ENCODE measurements at places on chromosomes 4 and X. TPM values are rescaled to one million over a fixed set of nuclear protein-coding genes. Genes with fewer than 3 reads are reported as not detected.

The MAPK10 gene
- 4.7 TPM for total RNA-seq

The AFM gene
- total RNA-seq = not detected

The ATP2B3 gene
- not detected for total RNA-seq

The FREM3 gene
- total RNA-seq = not detected

The SPANXD gene
- total RNA-seq = not detected

The SUPT20HL2 gene
- total RNA-seq = not detected

The EXOSC9 gene
- 30.9 TPM for total RNA-seq

The MAGEA2 gene
- total RNA-seq = not detected

The XK gene
- total RNA-seq = 0.63 TPM

DNA sequence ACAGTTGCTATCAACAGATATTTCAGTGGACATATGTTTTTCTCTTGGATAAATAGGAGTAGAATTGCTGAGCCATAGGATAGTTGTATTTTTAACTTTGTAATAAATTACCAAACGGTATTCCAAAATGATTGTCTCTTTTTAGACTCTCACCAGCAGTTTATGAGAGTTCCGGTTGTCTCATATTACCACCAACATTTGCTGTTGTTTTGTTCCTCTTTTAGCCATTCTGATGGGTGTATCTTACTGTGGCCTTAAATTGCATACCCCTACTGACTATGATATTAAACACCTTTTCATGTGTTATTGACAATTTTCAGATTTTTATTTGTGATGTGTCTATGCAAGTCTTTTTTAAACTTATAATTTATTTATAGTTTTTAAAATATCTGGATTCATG, 39.7 kb downstream of the SNX25 start:
- no peak for DNase-seq

DNA sequence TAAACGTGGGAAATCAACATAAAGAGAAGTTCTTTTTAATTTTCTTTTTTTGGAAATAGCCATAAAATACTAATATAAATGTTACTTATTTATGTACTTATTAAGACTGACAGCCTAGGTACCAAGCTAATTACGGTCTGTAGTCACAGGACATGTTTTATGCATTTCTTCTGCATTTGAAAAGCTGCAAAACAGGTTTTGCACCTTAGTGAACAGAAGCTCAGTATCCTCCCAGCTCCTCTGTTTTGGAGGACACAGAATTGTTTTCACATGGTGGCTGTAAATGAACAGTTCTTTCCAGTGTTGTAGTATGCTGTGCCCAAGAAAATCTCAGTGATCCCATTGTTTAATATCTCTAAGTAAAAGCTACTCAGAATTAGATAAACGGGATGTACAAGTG, 1788.0 kb upstream of the TENM3 start:
- DNase-seq = no peak

DNA sequence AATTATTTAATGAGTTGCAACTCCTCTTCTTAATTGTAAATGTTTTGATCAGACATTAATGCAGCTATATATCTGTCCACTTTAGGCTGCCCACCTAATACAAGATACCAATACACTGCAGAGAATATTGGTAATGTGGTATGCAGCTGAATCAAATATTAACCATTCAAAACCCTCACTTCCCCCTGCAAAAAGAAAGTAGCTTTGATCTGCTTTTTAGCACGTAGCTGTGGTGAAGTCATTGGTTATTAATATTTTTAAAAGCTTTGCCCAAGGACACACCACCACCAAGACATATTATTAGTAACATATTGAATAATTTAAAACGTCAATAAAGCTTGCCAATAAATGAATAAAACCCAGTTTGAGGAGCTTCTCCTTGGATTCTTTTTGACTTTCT, 28.6 kb upstream of the CYP2U1 start:
- DNase-seq = no peak

DNA sequence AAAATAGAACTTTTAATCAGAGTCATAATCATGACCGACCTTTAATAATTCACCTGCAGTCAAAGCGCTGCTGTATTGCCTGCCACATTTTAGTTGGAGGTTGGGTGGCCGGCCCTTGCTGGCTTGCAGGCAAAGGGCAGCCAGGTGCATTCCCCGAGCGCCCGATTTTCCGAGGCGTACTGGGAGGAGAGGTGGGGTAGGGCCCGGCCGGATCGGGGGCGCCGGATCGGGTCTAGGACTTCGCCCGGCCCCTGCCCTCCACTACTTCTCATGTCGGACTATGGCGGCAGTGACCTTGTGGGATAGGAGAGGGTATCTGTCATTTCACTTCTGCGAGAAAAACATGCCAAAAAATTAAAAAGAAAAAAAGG, 2.5 kb upstream of the RS1 start:
- DNase-seq = no peak

- DNase-seq = no peak
Measured at GRCh38 chr4:150322646-150323045, 244.4 kb downstream of the DCLK2 start.

DNA sequence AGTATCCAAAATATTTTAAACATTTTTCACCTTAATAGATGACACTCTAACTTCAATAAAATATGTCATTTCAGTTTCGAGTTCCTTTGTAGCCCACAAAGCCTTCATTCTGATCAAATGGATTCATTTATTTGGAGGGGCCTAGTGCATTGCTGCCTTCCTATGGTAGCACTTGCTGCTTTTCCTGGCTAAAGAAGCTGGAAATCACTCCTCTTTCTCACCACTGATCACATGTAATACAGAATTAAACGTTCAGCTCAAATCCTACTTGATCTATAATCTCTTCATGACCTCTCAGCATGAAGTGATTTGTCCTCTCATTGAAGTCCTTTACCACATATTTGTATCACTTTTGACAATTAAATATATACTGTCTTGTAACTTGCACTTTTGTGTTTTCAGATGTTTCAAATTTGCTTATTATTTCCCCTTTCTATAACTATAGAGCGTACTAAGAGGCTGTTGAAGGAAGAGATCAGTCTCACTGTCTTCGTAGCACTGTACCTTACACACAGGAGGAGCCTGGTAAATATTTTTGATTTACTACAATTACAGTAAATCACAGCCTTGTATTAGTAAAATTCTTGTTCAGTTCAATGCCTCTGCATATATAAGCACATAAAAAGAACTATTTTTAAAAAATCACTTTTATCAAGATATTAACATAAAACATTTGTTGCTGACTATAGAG, 555 bp downstream of the CFI start:
- no peak for DNase-seq

DNA sequence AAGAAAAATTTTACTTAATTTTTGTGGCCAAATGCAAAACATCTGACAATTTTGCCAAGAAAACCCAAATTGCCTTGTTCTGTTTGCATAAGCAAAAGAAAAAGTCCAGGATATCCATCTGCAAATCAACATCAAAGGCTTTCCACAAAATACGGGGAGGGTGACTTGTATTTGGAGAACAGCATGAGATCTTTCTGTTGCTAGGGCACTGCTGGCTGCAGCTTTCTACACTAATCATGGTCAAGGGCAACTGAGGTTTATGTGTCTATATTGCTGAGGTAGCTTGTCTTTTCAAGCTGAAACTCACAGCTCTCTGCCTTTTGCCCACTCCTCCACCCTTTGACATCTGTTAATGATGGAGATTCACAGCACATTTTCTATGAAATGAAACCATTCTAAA, 389.1 kb downstream of the NKX6-1 start:
- DNase-seq = no peak

DNA sequence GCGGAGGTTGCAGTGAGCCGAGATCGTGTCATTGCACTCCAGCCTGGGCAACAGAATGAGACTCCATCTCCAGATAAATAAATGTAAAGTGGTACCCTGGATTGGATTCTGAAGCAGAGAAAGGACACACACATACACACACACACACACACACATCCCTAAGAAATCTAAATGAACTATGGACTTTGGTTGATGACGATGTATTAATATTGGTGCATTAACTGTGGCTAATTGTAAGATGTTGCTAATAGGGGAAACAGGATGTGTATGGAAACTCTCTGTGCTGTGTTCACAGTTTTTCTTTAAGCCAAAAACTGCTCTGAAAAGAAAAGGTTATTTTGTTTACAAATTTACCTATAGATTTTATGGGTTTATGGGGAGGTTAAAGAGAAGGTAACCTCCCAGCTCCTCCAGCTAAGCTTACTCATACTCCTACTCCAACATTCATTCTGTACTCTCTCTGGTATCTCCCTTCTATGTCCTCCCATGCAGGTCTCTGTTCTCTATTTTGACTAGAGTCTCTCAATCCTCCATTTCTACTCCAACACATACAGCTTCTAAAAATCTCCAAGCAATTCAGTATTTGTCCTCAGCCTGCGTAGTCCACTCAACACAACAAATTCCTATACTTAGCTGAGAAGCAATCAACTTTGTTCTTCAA, 46.5 kb upstream of the RELL1 start:
- DNase-seq = no peak

DNA sequence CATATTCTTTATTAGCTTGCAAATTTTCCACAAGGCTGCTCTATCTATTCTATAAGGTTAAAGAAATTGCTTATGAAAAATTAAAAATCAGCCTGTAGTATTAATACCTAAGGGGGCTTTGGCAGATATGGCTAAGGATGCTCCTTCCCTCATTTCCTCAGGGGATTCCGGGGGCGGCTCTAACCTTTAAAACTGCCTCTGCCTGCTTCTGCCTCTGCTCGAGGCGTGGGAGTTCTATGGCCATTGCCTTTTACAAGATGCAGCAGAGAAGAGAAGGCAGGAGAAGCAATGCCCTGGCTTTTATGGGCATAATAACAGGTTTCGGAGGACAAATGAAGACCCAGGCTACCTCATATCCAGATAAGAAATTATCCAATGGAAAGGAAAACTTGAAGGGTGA, 8.6 kb upstream of the CDKN2AIP start:
- no peak for DNase-seq

DNA sequence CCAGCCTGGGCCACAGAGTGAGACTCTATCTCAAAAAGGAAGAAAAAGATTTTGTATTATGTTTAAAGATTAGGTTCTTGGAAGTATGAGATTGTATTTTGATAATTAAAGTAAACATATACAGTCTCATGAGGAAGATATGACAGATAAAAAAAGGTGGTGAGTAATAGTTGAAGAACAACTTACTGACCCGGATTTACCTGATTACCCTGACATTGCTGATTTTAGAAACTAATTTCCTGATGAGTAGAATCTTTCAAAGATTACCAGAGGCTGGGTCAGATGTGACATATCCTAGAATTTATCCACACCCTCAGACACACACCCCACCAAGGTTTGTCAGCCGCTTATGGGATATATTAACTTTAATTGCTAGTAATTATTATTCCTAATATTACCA, 9.5 kb downstream of the CDKL5 start:
- DNase-seq = no peak

DNA sequence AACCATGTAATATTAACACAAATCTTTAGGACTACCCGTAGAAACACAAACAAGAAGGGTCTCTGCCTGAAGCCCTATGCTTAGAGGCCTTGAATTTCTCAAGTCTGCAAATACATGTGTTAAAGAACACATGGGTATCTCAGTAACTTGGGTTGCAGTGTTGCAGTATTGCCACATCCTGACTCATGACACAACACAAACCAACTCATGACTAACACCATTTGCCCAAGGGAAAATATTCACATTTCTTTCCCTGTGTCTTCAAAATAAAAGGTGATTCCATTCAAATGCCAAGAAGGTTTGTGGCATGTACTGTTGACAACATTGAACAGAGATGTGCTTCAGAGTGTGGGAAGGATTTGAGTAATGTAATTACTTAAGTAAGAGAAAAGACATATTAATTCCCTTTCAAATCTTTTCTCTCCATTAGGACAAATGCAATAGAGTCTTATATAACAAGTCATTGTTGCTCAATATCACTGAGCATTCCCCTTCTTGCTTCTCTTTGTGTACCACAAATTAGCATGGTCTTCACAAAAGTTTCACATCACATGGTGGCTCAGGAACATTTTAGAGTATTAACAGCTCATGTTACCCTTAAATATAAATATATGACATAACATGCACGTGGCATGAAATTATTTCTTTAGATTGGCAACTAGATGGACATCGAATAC, 487.1 kb downstream of the STPG2 start:
- DNase-seq = peak; percentile 97

DNA sequence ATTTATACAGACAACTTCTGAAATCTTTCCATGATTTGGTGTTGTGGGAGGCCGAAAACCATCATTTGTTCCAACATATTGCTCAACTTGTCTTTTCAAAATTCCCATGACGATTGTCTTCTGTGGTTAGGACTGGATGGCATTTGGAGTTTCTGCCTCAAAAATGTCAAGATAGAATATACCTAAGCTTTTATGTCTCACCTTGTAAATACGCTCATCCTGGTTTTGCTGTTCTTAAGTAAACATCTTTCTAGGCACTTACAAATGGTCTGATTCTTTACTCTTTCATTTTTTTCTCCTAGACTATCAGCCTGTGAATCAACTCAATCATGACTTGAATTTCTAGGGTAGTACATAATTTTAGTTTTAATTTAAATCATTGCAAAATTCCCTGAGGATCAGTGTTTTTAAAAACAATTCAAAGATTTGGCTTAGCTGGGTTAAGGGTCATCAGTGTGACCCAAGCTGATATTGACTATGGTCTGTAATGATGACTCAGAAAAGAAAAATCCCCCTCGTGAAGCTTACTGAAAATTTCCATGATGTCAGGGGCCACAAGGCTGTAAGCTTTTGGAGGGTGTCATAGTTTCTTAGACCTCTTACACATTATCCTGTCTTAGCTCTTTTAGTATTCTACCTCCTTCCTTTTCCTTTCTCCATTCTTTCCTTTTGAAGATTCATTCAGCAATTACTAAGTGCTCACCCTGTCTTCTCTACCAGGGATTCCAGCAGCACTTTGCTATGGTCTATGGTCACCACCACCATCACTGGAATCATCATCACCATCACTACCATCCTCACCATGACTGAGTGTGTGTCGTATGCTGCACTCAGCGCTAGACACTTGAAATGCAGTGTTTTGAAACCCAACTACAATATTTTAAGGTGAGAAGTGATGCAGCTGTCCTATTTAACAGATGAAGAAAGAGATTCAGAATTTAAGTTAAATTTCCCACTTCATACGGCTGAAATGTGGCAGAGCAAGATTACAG, 124.4 kb downstream of the CPE start:
- peak; percentile 44 for DNase-seq

- DNase-seq = peak; percentile 86
Measured at GRCh38 chrX:129982300-129983251, at the start of gene BCORL1. TSS of gene BCORL1 (plus strand) at chrX:129982635. CDS start at chrX:130005232, 22,597 bp downstream.

GRCh38 chrX:27626066-27626465, 35.9 kb downstream of the DCAF8L2 start:
- no peak for DNase-seq

- DNase-seq = no peak
Measured at GRCh38 chr4:152081024-152081423, 320.2 kb upstream of the GATB start.
